Activated CD4-positive, alpha-beta T cell treated with anti-CD3 and anti-CD28 coated beads, Interleukin-2, amount 50 U/mL, for 1 hour (primary cell): ENCODE measurements at places on chromosomes 3 and 15.

DNA sequence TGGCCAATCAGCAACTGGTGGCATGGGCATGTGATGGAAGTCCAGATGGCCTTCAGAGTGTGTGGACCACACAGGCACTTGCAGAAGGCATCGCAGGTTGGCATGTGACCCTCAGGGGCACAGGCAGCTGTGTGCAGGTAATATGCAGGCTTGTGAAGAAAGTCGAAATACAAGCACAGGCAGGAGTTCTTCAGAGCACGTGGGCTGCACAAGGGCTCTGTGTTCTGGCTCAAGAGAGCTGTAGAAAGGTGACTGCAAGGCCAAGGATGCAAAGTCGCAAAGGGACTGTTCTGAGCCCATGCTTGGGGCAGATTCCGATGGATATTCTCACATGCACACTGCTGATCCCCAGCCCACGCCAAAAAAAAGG is 8.3 kb downstream of the LRRC2 start:
- no peak for DNase-seq

DNA sequence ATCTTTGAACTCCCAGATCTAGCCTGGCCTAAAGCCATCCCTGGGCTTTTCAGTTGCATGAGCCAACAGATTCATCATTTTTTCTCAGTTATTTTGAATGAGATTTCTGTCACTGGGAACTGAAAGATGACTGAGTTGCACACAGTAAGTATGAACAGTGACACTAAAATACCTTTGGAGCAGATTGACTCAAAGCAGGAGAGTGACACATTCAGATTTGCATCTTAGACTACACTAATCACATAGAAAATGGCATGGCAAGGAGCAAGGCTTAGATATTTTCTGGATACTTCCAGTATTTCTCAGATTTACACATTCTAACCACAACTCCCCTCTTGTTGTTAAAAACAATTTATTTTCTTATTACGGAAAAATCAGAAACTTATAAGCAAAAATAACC is 32.8 kb downstream of the SEC62 start:
- no peak for DNase-seq

- DNase-seq = no peak
Observed at GRCh38 chr15:101207867-101208288, 44.0 kb downstream of the CHSY1 start.

DNA sequence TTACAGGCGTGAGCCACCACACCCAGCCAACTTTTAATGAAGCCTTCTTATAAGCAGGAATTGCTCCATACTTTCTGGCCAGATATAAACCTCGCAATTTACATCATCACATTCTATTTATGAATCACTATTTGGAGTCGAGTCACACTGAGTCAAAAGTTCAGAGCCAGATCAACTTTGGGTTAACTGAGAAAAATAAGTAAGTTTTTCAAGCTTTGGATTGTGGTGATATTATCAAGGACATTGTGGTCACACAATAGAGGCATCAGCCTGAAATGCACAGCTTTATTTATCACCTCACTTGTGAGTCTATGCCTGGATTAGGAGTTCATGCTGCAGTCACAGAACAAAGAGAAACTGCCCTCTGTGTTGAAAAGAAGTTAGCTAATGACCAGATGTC is 1163.5 kb downstream of the ROBO1 start:
- DNase-seq = no peak

- no peak for DNase-seq
Observed at GRCh38 chr3:10697918-10698317, 118.1 kb upstream of the SLC6A11 start.

GRCh38 chr15:25690673-25691543 is 172.2 kb downstream of the ATP10A start:
- DNase-seq = no peak

- no peak for DNase-seq
Observed at GRCh38 chr3:14397940-14398796, 4.2 kb upstream of the SLC6A6 start.

GRCh38 chr15:82307714-82308081 is 41.6 kb downstream of the GOLGA6L10 start:
- no peak for DNase-seq

DNA sequence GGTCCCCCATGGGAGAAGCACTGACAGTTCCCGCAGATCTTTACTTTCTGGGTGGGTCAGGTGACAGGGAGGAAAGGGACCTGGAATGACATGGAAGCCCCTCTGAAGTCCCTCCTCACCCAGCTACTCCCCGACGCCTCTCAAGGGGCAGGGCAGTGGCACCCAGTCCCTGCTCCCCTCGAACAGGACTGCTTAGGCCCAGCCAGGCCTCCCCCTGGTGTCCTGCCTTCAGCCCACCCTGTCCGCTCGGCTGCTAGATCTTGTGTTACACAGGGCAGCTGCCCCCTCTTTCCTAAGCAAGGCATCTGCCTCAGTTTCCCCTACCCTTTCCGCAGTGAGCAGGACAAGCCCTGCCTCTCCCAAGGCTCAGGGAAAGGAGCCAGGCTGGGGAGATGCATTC is 226.5 kb downstream of the XXYLT1 start:
- no peak for DNase-seq

- DNase-seq = no peak
Observed at GRCh38 chr15:63943829-63944680, 102.2 kb downstream of the DAPK2 start.

- DNase-seq = no peak
Observed at GRCh38 chr3:55721716-55722484, 234.8 kb upstream of the WNT5A start.

GRCh38 chr3:185750702-185751101 is 74.1 kb downstream of the IGF2BP2 start:
- no peak for DNase-seq

DNA sequence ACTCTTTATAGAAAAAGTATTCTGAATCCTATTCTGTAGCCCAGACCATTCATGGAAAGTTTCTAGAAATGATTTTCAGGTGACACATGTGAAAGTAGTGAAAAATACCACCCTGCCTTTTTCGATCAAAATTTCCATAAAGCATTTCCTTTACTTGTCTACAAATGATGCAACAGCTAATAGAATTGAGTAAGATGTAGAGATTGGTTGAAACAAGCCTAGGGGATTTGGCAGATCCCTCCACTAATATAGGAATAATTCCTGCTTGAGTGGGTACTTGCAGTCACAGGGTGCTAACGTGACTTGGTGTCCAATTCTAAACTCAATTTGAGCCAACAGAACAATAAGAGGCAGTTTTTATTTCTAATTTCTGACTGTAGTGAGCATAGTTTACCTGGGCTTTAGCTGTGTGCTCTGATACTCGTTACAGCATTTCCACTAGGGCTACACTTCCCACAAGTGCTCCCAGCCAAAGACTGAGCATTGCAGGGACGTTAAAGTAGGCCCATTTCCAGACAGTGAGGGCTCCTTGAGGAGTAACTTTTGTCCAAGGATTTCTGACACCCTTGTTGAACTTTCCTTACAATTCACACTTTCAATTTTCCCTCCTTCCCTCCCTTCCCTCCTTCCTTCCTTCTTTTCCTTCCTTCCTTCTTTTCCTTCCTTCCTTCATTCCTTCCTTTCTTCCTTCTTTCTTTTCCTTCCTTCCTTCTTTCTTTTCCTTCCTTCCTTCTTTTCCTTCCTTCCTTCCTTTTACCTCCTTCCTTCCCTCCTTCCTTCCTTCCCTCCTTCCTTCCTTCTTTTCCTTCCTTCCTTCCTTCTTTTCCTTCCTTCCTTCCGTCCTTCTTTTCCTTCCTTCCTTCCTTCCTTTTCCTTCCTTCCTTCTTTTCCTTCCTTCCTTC is 53.9 kb upstream of the TP63 start:
- no peak for DNase-seq

GRCh38 chr3:170690661-170690981 is 104.7 kb upstream of the SLC7A14 start:
- DNase-seq = no peak

DNA sequence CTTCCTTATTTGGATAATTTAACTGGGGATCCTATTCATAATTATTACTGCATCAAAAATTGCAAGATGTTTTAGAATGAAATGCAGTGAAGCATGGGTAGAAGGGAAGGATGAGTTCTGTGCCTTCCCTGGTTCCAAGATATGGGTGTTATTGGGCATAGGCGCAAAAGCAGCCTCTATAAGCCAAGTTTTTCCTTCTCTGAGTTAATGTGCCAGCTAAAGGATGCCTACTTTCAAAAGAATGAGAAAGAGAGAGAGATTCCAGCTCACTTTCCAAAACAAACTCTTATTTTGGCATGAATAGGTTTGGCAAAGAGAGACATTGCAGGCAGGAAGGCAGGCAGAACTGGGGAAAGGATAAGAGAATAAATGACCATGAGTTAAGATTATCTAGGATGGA is 270.2 kb downstream of the TAFA4 start:
- no peak for DNase-seq

DNA sequence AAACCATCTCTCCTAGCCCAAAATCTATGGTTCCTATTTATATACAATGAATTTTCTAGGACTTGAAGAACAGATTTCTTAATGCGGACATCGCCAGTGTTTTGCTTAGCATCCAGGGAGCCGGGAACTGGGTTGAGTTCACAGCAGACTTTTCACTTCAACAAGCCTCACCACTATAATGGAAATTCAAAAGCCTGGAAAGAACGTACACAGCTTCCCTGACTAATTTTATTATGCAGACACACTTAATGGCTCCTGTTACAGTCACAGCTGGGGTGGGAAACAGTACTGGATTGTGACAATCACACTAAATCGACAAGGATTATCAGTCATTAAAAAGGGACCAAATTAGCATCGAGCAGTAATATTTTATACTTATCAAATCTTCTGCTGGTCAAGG is 129.2 kb upstream of the BNIP2 start:
- DNase-seq = no peak

- DNase-seq = no peak
Observed at GRCh38 chr3:168714609-168715240, 619.0 kb upstream of the GOLIM4 start.

GRCh38 chr3:195455789-195456188 is 13.0 kb upstream of the ACAP2 start:
- DNase-seq = no peak

DNA sequence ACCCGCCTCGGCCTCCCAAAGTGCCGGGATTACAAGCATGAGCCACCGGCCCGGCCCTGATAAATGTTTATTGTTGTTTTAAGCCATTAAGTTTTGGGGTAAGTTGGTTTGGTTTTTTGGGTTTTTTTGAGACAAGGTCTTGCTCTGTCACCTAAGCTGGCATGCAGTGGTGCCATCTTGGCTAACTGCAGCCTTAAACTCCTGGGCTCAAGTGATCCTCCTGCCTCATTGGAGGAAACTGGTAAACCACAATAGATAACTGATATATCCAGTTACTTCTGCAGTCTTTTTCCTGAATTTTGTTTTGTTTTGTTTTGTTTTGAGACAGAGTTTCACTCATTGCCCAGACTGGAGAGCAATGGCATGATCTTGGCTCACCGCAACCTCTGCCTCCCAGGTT is 4.2 kb downstream of the SLC25A20 start:
- no peak for DNase-seq

- no peak for DNase-seq
Observed at GRCh38 chr3:46500656-46501635, 3.2 kb downstream of the RTP3 start.
